Urinary bladder (tissue), 4 donors: ENCODE measurements at places on chromosomes 6 and 20. TPM values are rescaled to one million over a fixed set of nuclear protein-coding genes. Genes with fewer than 3 reads are reported as not detected.

The KIF13A gene
- total RNA-seq, result 64.7 TPM

The PRRT1 gene
- total RNA-seq, result 0.42 TPM

DNA sequence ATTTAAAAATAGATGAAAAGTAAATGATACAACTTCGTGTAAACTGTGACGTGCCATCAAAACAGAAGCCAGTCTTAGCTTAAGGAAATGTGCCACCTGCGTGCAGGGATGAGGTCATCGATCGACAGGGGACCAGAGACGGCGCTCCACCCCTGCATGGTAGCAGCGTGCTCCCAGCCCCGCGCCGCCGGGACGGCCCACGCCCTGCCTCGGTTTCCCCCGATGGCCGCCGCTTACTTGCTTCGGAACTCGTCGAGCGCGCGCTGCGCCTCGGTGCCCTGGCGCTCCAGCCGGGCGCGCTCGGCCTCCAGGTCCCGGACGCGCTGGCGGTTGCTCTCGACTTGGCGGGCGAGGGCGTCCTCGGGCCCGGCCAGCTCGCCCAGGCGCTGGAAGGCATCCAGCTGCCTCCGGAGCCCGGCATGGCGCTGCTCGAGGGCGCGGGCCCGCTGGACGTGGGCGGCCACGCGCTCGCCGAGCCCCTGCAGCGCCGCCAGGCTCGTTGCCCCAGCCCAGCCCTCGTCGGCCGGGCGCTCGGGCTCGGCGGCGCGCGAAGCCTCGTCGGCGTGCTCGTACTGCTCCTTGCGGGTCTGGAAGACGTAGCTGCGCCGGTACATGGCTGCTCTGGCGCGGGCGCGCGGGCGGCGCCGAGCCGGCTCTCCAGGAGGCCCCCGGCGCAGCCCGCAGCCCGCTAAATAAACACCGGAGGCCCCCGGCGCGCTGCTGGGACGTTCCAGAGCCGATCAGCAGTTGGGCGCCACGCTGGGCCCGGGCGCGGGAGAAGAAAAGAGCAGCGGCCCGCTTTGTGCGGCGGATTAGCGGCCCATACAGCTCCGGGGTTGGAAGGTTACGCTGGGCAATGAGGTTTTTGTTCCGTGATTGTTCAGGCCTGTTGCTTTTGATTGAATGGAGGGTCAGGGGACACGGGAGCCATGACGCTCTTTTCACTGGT lies at the start of gene BFSP1:
BFSP1 (minus strand) TSS at position 664 of the 949 bp plus-strand sequence; CDS start at position 614, 50 bp downstream.
- no peak for DNase-seq

DNA sequence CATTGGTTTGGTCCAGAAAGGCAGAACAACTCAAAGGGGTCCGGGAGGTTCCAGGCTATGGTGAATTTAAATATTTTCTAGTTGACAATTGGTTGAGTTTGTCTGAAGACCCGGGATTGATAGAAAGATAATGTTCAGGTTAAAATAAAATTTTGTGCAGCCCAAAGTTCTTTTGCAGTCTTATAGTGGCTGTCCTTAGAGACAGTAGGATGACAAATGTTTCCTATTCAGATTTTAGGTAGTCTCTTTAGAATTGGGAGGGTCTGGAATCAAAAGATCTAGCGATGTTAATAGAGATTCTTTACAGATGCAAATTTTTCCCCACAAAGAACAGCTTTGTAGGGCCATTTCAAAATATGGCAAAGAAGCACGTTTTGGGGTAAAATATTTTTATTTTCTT lies 109.1 kb downstream of the TULP4 start:
- no peak for DNase-seq
